ENCODE measurements at places on chromosomes 3 and 15.

- DNase-seq, result no peak
Observed at GRCh38 chr15:96804754-96805153, 474.3 kb downstream of the NR2F2 start.

- no peak for DNase-seq
Observed at GRCh38 chr3:157652366-157652765, 149.2 kb upstream of the VEPH1 start.

DNA sequence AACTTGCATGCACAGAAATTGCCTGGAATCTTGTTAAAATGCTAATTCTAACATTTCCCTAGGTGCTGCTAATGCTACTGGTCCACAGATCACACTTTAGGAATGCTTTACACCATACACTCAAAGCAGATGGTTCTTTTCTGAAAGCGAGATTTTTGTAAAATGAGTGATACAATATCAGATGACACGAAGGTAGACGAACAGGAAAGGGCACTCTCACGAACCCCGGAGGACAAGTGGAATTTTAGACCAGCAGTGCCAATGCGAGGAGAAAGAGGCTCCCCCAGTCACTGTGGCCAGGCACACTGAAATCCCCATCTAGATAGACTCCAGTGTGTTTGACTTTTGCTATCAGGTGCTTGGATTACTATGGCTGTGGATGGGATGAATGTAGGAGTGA is 21.0 kb downstream of the FAIM start:
- DNase-seq, result no peak

DNA sequence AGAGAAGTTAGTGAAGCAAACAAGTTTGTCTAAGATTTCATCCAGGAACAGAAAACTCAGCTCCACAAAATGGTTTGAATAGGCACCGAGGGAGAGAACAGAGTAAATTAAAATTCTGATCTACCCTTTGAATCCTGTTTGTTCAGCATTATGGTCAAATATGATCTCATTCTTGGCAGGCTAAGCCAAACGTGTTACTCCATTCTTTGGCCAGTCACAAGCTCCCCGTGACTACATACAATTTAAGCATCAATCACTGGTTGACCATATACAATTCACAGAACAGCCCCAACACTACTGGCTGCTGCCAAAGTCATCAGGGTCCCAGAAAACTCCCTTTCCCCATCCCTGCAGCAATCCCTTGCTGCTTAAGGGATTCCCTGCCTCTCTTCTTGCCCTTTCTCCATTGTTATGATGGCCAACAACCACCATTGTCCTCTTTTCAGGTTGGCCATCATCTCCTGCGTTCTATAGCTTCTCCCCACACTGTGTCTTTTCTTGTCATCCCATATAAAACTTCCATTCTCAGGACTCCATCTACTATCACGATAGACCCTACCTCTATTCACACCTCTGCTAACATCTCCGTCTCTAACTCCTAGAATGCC is 46.3 kb downstream of the GOLIM4 start:
- DNase-seq, result no peak

DNA sequence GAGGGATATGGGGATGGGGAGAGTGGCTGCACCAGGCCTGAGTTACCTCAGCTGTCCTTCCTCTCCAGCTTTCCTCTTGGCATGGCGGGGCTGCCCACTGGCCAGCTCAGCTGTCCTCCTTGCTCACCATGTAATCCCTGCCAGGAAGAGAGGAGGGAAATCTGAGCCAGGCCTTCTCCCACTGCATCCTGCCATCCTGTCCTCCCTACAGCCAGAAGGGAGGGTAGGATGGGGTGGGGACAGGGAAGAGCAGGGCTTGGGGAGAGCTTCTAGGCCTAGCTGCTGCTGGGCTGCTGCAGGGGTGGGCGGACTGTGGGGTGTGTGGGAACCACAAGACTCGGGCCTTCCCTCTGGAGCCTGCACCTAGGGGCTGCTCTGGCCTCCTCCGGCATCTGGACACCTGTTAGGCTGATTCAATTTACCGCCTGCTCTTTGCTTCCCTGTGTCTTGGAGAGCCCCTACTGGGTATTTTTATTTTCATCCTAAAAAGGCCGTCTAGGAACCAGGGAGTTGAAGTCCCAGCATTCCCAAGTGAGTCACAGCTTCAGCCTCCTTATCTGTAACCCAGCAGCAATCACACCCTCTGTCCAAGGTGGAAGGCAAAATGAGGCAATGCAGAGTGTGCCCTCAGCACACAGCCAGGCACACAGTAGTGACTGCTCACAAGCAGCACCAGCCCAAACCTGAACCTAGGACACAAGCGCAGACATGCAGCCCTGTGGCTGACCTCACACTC is 13.1 kb upstream of the KY start:
- no peak for DNase-seq

- no peak for DNase-seq
Observed at GRCh38 chr3:152039887-152040286, 166.4 kb downstream of the SUCNR1 start.

- DNase-seq, result no peak
Observed at GRCh38 chr3:8652324-8652987, 7.9 kb upstream of the SSUH2 start.

DNA sequence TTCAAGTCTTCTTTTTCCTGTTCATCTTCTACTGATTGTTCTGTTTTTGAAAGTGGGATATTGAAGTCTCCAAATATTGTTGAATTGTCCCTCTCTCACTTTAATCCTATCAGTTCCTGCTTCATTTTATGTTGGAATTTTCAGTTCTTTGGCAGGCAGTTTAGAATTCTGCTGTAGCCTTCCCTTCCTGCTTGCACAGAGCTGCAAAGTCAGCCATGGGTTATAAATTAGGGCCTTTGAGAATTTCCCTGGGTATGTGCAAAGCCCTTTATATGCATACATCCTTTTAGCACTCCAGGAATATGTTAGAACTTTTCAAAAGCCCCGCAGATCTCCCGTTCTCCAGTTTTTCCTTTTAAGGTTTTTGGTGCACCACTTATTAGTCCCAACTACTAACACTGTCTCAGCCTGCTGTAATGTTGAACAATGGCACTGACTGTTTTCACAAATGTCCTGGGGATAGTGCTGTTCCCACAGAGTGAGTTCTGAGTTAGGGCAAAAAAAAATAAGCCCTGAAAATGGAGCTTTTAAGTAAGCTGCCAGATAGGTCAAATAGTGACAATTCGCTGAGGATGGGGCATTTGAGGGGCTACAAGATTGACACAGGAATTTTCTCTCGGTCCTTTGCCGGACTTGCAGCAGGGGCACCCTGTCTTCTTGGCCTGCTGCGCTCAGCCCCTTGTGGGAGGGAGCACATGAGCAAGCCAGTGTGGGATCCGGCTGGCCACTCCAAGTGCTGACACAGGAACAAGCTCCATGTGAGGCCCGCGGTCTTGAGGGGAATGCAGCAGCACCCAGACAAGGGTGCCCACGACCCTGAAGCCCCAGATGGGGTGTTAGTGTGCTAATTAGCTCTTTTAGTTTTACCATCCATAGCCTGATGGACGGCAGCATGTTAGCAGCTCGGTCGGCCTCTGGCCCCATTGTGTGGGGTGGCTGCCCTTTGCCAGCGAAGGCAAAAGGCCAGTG is 96.0 kb downstream of the VPS8 start:
- DNase-seq, result no peak

DNA sequence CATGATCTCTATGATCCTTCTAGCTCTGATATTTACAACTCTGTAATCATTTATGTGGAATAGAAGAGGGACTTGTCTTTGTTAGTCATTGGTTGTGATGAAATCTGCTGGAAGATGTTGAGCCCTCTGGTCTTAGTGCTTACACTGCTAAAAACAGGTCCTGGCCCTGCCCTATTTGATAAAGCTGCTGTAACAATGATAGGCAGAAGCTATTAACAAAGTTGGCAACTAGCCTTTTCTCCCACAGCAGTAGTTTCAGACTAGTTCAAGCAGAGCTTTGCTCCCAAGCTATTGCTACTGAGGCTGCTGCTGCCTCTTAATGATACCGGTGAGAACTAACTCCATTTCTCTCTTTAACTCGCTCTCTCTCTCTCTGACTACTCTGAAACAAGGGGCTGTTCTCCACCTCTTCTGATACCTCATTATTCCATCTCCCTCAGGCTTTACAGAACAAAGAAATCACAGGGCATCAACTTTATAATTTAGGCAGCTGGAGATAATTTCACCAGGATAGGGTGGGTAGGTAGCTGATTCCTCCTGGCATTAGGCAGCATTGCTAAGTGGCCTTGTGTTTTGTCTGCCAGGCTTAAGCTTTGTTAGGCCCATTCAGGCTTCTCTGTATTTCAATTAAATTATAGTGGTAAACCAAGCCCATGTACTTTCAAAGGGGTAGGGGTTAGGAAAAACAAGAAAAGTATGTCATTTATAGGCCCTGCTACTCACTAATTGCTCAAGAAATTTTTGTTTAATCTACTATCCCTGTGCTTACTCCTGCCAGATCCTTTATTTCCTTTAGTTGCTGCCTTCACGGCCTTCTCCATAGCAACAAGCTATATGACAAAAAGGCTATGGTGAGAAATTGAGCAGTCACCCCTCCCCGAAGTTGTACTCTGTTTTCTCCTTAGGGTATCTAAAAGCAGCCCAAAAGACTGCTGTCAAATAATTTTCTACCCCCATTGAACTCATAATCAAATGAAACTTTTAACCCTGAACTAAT is 139.6 kb downstream of the RBPMS2 start:
- no peak for DNase-seq

- DNase-seq, result no peak
Observed at GRCh38 chr3:197749315-197749600, 425 bp upstream of the FYTTD1 start.

- no peak for DNase-seq
Observed at GRCh38 chr3:17765819-17766472, 23.5 kb upstream of the TBC1D5 start.

GRCh38 chr3:63911509-63911872 is 692 bp downstream of the SCAANT1 start:
- DNase-seq, result no peak

DNA sequence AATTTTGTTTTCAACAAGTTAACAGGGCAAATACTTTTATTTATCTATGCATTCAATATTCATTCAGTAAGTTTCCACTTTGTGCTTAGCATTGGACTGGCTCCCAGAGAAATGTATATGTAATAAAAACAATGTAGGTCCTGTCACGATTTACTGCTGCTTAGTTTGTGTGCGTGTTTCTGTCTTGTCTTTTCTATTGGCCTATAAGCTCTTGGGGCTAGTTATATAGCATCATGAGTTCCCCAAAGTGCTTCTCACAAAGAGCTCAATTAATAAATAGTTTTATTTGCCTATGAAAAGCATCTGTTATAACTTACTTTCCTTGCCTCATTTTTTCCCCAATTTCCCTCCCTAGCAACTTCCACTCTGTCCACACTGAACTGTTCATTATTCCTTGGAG is 666.7 kb upstream of the NAALADL2 start:
- DNase-seq, result no peak

GRCh38 chr15:76235186-76235826 is 76.0 kb downstream of the ETFA start:
- no peak for DNase-seq

- no peak for DNase-seq
Observed at GRCh38 chr3:186807231-186807630, 949 bp upstream of the RFC4 start.

- DNase-seq, result no peak
Observed at GRCh38 chr3:9298236-9298635, 48.8 kb upstream of the SRGAP3 start.

- DNase-seq, result no peak
Observed at GRCh38 chr15:83904107-83905040, 250.5 kb downstream of the ADAMTSL3 start.

- no peak for DNase-seq
Observed at GRCh38 chr15:27427276-27427675, 456.3 kb downstream of the GABRG3 start.

- no peak for DNase-seq
Observed at GRCh38 chr3:64631951-64632350, 55.8 kb downstream of the ADAMTS9 start.

DNA sequence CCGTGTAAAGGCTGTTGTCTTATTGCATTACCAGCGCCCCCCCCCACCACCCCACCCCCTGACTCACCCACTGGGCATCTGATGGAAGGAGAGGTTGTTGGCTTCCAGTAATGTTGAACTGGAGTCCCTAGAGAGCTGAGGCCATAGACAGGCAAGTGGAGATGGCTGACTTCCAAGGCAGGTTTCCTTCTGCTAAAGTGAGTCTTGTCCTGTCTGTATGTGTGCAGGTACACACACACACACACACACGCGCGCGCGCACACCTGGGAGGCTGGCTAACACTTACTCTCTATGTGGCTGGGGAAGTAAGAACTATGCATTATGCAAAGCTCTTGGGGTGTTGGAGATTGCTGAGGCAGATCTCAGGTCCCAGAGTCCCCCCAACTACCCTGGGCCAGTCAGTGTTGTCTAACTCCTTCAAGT is 1.6 kb upstream of the KY start:
- DNase-seq, result no peak

DNA sequence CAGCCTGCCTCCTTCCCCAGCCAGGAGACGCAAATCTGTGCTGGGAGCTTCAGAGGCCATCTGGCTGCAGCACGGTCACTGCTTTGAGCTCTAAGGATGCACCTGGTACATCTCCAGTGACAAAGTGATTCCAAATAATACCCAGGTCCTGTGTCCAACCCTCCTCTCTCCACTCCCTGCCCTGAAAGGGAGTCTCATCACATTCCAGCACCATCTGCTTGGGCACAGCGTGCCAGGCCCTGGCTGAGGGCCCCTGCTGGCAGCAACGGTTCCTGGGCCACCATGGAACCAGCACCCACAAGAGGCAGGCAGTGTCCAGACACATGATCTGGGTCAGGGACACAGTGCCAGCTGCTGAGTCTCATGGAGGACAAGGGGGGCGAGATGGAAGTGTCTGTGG is 81.3 kb downstream of the MTHFS start:
- DNase-seq, result no peak

GRCh38 chr3:62318365-62318751 is 55.0 kb downstream of the FEZF2 start:
- DNase-seq, result no peak

DNA sequence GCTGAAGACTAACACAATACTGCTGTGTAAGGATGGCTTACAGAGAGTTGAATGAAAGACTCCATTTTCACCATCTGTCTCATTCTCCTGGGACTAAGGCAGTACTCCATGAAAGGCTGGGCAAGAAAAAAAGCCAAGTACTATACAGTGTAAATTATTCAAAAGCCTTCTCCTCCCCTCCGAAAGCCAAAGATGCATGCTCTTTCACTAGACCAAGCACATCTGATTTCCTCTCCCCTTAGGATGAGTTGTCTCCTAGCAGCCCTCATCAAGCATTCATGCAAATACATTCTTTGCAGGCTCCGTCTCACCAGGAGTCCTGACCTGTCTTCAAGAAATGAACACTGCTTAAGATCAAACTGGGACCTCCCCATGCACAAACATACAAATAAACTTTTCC is 133.5 kb upstream of the THBS1 start:
- DNase-seq, result no peak

DNA sequence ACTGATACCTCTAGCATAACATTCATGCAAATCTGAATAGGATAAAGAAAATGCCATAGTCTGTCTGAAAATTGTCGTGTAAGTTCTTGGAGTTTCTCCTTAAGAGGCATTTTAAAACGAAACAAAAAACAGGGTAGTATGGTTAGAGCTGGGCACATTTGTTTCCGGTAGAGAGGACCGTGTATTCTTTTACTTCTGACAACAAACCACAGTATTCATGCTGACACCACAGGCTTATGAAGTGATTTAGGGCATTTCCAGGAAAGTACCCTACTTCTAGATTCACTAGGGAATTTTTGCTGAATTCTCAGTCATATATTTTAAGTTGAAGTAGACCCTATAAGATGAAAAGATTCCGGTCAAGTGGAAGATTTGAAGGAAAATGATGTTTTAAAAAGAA is 541.3 kb downstream of the UNC13C start:
- no peak for DNase-seq

GRCh38 chr3:150344079-150344759 is 63.9 kb upstream of the TSC22D2 start:
- DNase-seq, result no peak

GRCh38 chr3:100635273-100635701 is 25.9 kb downstream of the ADGRG7 start:
- DNase-seq, result no peak
